Mesothelial cell of epicardium (in vitro differentiated cells): ENCODE measurements at places on chromosomes 6 and 20. TPM values are rescaled to one million over a fixed set of nuclear protein-coding genes. Genes with fewer than 3 reads are reported as not detected.

GRCh38 chr6:19880066-19880465 is 42.9 kb downstream of the ID4 start:
- no peak for DNase-seq

BMP2 gene
- total RNA-seq, result 9.2 to 10.5 TPM (median 9.4 TPM) in 3 replicates

CTCFL gene
- 0.23 to 0.33 TPM (median 0.27 TPM) in 3 replicates for total RNA-seq

DNA sequence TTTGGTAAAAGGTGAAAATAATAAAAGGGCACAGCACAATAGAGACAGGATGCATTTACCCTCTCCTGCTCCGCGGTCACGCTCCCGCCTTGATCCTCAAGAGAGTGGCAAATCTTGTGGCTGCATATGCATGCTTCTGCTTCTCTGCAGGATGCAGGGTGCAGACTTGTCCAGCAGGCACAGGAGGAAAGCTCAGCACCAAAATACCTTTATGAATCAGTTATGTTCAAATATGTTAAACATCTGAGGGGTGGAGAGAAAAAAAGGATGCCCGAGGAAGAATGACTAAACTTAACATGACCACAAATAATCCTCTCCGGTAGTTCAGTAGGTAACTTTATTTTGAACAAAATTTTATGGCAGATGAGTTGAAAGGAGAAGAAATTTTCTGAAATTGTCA is 366.1 kb upstream of the SOX4 start:
- DNase-seq, result no peak

GRCh38 chr6:151850479-151851003 is 43.1 kb downstream of the ESR1 start:
- DNase-seq, result no peak

ZNF184 gene
- 14.3 to 15.9 TPM (median 15.1 TPM) in 3 replicates for total RNA-seq

TMEM170B gene
- 5.6 to 6.1 TPM (median 5.7 TPM) in 3 replicates for total RNA-seq

MYCT1 gene
- 1.6 to 2.3 TPM (median 2.0 TPM) in 3 replicates for total RNA-seq

GRCh38 chr6:116996842-116997241 is 119.8 kb downstream of the RFX6 start:
- no peak for DNase-seq

DNA sequence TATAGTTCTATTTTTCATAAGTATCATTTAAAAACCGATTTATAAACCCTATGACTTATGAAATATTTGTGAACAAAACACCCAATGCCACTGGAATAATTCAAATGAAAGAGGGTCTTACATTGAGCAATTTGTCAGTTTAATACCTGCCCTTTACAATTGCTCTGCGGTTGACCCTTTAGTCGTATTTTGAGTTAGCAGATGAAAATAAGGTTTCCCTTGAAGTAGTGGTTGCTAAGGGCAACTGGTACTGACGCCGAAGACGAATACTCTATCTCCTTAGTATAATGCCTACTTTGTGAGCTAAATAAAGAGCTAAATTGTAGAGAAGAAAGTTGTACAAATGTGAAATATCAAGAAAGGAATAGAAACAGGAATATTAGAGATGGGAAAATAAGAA is 69.4 kb downstream of the KCNQ5 start:
- DNase-seq, result no peak

CALHM4 gene
- total RNA-seq, result not detected in 3 replicates

DNA sequence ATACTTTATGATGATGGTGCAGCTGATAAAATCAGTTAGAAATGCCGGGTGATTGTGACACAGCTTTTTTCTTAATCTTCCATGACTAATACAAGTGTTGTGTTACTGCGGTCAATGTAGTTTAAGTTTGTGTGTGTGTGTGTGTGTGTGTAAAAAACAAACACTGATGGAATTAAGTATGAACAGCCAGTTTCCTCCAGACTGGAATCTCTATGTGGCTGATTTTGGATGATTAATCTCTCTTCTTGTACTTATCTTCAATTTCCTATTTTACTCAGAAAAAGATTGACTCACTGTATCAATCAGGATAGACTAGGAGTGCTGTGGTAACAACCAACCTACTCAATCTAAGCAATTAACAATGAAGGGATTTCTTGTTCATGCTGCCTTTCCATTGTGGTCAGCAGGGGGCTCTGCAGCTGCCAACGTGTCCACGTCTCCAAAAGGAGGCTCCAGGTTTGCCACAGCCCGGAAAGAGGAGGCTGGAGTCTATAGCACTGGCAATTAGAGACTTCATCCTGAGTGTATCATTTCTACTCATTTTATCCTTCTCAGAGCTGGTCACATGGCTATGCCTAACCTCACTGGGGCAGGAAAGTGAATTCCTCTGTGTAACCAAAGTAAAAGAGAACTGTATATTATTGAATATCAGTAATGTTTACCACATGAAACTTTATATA is 107.7 kb downstream of the CD109 start:
- DNase-seq, result no peak

PAK5 gene
- total RNA-seq, result 0.36 to 0.54 TPM (median 0.42 TPM) in 3 replicates

FRS3 gene
- total RNA-seq, result 5.8 to 6.8 TPM (median 6.3 TPM) in 3 replicates

DNA sequence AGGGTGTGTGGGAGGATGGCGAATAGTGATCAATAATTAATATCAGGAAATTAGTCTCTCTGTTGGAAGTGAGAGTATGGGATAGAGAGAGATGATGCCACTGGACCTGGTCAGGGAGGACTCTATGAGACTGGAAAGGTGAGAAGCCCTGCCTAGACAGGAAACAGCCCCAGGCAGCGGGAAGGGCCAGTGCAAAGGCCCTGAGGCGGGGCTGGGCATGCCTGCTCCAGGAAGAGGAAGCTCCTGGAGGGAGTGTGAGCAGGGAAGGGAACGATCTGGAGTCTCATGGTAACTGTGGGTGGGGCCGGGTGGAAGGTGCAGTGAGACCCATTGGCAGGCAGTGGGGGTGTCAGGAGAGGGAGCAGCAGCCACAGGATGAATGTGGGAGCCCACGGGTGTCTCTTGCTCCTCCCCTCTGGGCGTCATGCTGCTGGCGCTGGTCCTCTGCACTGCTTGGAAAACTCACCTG is 1.8 kb upstream of the CST3 start:
- DNase-seq, result no peak

GPX5 gene
- not detected in 3 replicates for total RNA-seq

DNA sequence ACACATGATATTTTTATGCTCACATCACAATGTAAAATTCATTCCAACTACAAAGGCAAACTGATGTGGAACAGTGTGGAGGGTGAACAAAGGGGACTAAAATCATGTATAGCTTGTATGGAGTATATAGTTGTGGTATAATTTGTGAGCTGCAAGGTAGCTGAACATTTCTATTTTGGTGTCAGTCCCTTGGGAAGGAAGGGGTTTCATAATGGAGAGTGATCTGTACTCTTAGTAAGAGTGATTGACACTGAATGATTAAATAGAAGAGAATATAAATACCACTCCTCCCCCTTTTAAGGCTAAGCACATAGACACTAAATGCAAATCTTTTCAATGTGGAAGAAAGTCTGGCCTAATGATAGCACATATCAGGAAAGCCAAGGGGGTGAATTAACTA is 104.6 kb downstream of the POPDC3 start:
- DNase-seq, result no peak

SLC52A3 gene
- total RNA-seq, result 0.25 to 0.36 TPM (median 0.29 TPM) in 3 replicates

GRCh38 chr6:104607501-104607900 is 252.2 kb downstream of the HACE1 start:
- DNase-seq, result no peak
